ENCODE measurements at places on chromosomes 13 and 19.

DNA sequence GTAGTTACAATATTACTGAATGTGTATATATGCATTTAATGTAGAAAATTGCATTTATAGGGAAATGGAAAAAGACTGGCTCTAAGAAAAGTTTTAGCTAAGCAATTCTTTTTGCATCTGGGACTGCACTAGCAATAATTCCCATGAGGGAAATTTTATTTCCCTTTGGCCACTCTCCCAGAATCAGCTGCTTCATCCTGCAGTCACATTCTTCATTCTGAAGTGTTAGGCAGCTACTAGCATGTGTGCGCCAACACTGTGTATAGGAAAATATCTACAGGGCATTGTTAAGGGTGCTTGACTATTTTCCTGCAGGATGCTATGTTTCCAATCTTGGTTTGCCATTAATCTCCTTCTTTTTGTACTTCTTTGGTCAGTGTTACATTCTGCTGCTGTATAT is 312.8 kb upstream of the PCDH20 start:
- DNase-seq: no peak

DNA sequence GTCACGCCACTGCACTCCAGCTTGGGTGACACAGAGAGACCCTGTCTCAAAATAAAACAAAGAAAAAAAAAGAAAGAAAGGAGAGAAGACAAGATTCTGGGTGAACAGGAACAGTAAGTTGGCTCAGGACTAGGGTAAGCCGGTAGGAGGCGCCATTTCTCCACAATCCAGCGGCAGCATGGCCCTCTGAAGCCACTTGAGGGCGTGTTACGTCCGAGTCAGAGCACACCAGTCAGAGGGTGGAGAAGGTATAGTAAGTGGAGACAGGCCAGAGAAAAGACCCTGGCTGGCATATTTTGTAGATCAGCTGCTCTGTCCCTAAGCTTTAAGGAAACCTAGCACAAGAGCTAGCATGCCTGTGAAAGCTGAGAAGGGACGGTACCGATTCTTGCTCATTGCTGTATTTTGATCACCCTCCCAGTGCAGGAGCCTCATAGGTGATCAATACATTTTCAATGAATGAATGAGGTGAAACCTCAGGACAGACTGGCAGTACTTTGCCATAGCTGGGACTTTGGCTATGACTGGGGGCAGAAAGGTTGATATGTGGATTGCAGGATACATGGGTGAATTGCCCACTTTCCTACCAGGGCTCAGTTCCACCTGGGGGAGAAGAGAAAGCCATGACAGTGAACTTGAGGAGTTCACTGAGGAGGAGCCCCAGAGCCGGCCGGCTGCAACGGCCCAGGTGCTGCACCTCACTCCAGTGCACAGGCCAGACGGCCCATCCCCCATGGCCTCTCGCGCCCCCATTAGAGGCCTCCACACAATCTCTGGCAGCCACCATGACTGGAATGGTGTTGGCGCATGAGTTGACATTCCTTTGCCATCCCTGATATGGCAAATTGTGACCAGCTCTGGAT is 23.5 kb downstream of the POU2F2 start:
- DNase-seq: peak; percentile 82

DNA sequence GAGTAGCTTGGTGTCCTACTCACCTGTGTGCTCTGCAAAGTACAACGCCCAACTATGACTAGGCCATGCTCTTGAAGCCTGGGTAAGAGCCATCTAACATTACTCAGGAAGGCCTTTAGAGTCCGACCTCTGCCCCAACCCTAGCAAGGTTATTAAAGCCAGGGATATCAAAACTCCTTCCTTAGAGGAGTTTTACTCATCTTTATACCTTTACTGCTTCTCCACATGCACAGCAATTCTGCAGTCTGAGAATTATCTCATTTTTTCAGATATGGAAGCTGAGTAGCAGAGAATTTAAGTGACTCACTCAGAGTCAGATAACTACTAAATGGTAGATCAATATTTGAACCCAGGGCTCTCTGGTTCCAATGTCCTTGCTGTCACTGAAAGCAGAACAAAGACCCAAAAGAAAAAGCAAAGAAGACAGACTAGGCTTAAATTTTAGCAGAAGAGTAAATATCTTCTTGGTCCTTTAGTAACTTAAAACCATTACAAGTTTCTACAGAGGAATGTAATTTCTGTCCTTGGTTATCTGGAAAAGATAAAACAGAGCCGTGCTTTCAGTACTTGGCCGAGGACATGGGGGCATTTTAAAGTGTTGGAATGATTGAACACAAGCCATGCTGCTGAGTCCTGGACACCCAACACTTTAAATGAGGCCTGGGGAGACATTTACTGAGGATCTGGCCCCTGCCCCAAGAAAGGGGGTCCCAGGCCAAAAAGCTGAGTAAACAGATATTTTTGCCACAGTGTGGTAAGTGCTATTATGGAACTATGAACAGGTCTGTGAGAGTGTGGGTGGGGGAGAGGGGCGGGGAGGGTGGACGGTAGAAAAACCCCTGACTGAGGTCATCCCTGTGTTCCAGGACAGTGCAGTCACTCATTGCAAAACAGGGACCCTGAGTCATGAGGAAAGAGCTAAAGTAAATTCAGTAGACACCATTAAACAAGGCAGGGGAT is 18.4 kb upstream of the KPNA3 start:
- no peak for DNase-seq

- no peak for DNase-seq
Measured at GRCh38 chr13:48233889-48234488, 983 bp downstream of the ITM2B start.
